CD4-positive, alpha-beta memory T cell (primary cell): ENCODE measurements at places on chromosomes 5 and 9. TPM values are rescaled to one million over a fixed set of nuclear protein-coding genes. Genes with fewer than 3 reads are reported as not detected.

DIAPH1 gene
- 81.5 TPM for polyA plus RNA-seq

DNA sequence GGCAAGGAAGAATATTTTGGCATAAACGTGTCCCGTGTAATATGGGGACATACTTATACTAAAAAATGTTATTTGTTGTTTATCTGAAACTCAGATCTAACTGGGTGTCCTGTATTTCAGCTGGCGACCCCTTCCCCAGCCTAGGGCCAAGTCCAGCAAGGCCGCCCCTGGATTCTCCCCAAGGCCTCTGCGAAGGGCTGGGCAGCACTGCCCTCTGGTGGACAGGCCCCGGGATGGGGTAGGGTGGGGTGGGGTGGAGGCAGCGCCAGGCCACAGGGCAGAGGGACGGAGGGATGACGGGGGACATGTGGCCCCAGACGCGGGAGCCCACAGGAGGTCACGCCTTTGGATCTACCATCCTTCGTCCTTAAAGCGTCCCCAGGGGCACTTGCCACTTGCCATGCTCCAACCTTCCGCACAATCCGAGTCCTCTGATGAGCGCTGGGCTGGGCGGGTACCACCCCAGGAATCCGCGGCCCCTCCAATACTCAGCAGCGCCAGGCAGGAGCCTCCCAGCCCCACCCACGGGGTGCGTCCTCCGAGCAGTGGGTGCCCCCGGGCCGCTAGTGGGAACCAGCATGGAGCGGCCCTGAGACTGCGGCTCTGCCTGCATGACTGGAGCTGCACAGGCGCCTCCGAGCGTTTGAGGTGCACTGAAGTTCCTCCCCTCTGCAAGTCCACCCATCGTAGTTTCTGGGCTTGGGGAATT, 7.1 kb upstream of the AGPAT2 start:
- no peak for DNase-seq

DNA sequence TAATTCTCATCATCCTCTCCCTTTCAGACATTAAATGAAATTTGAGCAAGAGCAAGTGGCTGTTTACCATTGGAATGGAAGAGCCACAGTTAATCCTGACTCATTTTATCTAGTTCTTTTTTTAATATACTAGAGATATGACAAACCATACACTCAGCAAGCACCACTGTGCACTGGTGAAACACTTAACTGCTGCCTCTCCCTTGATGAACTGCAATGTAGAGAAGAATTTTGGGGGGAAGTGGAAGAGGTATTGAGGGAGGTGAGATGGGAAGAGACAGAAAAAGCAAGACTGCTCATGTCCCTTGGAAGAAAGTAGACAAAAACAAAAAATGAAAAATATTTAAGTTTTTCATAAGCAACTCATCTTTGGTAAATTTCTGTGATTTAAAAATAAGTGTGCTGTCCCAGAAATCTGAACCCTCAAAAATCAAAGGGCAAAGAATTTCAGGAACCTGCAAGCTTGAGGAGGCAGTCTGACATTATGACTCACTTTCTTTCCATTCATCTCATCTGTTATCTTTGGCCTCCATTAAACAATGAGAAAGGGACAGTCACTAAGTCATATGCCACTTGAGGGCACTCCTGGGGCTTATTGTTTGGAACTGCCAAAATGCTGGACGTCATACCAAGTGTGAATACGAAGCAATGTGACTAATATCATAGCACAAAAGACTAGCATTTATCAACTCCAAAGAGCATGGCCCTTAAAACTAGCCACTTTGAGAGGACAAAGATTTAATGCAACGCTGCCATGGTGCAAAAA, 566.8 kb upstream of the DMAC1 start:
- no peak for DNase-seq

DNA sequence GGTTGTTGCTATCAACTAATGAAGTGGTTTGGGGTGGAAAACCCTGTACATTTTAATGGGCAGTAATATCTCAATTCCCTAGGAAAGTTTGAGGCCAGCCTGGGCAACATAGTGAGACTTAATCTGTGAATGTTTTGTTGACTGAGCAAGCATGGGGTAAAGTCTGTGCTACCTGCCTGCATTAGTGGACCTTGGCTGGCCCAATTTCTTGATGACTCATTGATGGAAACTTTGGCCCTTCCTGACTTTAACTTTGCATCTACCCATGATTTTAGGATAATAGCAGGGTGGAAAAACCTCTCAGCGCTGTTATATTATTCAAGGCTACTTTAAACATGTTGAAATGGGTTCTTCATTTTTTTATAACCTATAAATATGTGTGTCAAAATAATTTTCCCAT, 389.4 kb upstream of the RORB start:
- DNase-seq, result no peak

CRAT gene
- 21.0 TPM for polyA plus RNA-seq

DNA sequence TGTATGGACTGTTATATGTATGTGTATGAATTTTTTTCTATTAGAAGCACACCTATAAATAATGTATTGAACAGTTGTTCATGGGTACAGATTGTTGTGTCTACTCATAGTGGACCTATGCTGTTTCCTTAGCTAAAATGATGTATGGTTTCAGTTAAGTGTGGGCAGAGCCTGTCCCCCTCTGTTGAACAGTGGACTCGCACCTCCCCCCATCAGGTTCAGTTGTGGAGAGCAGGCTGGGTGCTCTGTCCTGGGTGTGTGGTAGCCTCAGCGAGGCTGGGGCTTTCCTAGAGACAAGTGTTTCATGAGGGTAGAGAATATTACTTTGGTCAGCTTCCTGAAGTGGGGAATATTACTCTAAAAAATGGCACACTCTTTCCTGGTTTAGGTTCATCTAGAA, 47.4 kb upstream of the LRRTM2 start:
- no peak for DNase-seq
